ENCODE measurements at places on chromosomes 13 and 19.

DNA sequence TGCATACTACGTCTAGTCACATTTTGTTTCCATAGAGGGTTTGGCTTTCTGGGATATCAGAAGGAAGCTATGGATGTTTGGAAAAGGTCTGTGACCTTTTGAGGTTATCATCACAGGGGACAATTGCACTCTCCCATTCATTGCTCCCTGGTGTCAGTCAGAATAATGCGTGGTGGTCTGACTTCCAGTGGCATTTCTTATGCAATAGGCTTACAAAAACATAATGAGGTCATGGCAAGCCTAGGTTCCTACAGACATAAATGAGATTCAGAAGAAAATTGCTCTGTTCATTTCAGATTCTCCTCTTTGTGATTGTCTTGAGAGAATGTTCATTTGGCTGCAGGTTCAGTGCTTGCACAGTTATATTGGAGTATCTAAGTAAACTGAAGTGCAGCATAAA lies 54.6 kb downstream of the ARHGAP35 start:
- no peak for DNase-seq

GRCh38 chr13:33176526-33176925 lies 109.0 kb downstream of the STARD13 start:
- DNase-seq = no peak

- DNase-seq = no peak
Measured at GRCh38 chr13:91359631-91360030, 12.1 kb downstream of the MIR17HG start.

GRCh38 chr19:46678110-46678732 lies 17.2 kb upstream of the DACT3 start:
- peak; percentile 46 for DNase-seq

DNA sequence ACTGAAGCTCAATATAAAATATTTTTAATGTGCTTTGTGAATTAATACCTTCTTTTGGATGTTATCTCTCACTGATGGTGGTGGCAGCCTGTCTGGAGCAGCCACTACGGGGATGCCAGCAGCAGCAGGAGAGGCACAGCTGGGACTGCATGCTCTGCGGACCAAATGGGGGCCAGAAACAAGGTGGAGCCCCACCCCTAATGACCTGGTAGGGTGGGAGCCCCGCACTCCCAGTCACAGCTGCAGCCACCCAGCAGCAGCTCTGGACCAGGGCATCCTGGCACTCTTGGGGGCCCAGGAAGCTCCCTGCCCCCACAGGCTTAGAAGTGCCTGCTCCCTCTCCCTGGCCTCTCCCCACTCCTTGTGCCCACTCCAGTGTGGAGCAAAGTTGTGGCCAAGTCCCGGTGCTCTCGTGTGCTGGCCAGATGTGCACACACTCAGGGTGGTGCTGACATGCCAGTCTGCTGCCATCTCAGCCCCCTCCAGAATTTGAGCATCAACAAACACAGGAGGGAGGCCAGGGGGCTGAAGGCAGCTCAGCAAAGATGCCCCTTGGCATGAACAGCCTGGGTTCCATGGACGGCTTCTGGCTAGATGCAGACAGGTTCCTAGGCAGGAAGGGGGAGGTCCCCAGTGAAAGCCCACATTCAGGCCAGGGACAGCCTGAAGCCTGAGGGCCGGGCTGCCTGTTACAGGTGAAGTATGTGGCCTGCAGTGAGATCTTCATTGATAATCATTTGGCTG lies 696.7 kb upstream of the SLITRK5 start:
- no peak for DNase-seq

DNA sequence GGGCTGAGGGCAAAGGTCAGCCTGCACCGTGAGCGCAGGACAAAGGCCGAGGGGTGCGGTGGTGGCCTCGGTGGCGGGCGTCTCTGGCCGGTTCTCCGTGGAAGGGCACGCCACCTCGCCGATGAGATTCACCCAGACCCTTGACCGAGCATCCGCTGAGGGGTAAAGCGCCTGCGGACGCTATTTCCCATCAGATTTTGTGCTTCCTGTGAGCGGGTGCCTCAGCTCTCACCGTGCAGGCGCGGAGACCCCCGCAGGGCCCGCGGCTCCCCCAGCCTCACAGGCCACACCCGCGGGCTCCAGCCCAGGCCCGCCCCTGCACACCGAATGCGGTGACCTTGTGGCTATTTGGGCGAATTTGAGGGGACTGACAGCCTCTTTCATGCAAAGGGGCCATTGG lies 348.0 kb downstream of the TEX29 start:
- no peak for DNase-seq

GRCh38 chr13:71876648-71877255 lies 9.7 kb upstream of the DACH1 start:
- no peak for DNase-seq

DNA sequence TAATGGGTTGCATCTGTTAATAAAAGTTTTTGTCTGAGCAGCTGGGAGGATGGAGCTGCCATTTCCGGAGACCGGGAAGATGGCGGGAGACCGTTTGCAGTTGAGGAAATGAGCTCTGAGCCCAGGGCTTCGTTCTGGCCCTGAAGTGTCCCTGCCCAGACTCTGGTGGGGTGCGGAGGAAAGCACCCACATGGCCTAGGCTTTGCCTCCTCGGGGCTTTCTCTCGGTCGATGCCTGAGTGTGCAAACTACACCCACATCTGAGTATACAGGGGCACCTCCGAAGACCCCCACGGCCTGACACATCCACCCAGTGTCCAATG lies 15.6 kb upstream of the NANOS3 start:
- peak; percentile 49 for DNase-seq

DNA sequence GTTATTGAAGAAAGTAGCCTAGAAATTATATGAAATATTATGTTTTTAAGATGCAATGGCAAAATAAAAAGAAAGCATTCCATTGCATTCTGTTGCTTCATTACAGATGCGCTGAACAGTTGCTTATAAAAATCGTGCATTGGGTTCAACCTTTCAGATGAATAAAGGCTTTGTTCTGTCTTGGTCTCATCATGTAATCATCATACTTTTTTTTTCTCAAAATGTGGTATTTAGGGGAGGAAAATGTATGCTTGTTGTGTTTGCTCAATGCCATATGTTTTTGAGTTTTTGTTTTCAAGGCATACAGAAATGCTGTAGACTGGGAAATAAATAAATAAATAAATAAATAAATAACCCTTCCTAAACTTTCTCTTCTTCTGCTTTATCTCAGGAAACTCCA lies 1.1 kb upstream of the MBNL2 start:
- DNase-seq = no peak
